ENCODE measurements at places on chromosomes 16 and 17.

DNA sequence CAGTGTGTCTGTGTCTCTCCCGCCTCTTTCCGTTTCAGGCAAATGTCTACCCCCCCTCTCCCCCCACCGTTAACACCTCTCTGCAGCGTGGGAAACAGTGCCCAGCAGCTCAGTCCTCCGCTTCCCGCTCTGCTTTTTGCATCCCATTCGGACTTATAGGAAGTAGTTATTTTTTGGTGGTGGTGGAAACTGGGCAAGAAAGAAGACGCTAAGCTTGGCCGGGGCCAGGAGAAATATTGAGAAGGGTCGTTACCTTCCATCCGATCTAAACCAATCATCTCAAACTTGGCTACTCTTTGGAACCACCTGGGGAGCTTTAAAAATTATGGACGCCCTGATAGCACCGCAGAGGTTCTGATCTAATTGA is 499 bp upstream of the HLF start:
- DNase-seq = no peak

DNA sequence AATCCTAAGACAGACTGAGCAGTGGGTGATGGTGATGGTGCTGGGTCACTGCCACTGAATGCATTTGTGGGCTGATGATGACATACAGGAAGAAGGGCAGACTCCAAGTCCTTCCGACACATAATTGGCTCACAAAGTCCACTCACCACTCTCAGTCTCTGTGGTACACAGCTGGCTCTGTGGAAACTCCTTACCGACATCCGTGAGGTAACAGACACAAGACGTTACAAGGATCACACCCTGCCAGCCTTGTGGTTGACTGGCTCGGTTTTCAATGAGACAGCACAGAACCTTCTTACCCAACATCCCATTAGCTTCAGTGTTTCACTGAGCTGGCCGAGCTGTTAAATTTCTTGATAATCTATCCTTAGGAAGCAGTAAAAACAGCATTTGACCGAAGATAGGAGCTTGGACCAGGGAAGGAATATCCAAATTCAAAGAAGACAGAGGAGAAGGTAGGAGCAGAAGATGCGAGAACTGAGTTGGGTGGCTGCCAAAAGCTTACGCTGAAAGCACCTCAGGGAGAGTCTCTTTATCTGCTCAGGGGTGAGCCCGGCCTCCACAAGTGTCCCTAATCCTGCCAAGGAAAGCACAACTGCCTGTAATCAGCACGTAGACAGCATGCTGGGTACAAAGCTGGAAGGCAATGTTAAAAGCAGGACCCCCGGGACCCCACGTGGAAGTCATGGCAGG is 5.5 kb upstream of the MXRA7 start:
- DNase-seq = peak; percentile 91

- DNase-seq = no peak
Measured at GRCh38 chr17:60327901-60328273, 64.0 kb downstream of the USP32 start.

- no peak for DNase-seq
Measured at GRCh38 chr17:50093807-50094206, 1.3 kb upstream of the PDK2 start.

DNA sequence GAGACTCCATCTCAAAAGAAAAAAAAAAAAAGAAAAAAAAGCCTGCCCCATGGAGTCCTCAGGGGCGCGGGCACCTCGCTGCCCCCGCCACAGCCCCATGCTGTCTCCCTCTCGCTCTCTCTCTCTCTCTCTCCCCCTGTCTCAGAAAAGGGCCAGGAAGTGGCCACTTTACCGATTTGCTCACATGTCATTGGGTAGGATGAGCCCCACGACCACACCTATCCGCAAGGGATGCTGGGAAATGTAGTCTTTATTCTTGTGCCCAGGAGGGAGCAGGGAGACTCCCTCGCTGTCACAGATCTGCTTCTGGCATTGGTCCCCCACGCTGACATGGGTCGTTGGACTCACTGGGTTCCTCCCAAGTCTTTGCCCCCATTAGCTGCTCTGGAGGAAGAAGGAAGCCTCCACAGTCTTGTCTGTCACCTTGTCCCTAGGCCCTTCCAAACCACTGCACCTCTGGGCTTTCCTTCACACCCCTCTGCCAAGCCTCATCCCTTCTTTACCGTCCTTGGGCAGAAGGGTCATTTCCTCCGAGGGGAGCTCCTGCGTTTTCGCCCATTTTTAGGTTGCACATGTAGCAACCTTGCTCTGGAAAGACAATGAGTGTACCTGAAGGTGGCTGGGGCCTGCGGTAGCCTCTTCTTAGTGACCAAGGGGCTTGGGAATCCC is 6.9 kb upstream of the GJD3 start:
- DNase-seq = no peak

GRCh38 chr17:66948061-66948750 is 16.3 kb upstream of the CACNG4 start:
- DNase-seq = no peak

- DNase-seq = no peak
Measured at GRCh38 chr17:64635647-64636305, 26.3 kb downstream of the SMURF2 start.

DNA sequence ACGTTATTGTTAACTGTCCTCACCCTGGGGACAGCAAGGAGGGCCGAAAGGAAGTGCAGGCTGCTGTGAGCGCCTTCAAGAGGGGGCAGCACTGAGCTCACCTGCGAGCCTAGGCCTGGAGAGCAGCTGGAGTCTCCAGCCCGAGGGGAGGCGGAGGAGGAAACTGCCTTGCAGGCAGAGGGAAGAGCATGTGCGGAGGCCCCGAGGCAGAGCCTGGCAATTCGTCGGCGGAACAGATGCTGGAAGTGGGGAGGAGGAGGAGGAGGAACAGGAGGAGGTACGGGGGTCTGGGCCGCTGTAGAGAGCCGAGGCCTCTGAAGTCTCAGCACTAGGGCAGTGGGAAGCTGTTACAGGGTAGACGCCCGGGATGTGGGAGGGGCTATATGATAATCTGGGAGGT is 49.6 kb upstream of the PLCG2 start:
- no peak for DNase-seq

GRCh38 chr17:73720187-73720834 is 76.1 kb upstream of the SDK2 start:
- DNase-seq = no peak

All from CD4-positive, alpha-beta T cell (primary cell).